ENCODE measurements at places on chromosomes 7 and 10.

GRCh38 chr7:145643981-145644380 is 472.6 kb upstream of the CNTNAP2 start:
- DNase-seq = no peak

DNA sequence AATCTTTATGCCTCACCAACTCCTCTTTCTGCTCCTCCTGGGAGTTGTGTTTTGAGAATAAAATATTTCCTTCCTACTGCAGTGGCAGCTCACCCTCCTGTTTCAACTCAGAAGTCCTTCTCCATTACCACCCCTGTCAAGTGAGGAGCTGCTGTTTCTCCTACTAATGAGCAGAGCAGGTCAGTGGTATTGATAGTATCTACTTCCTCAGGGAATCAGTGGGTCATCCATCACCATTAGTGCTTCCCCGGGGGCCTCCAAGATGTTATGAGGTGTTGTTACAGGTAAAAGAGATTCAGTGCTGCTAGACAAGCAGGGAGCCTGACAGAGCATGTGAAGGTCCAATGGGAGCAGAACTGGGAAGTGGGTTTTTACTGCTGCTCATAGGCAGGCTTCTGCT is 795.2 kb downstream of the REEP3 start:
- no peak for DNase-seq

DNA sequence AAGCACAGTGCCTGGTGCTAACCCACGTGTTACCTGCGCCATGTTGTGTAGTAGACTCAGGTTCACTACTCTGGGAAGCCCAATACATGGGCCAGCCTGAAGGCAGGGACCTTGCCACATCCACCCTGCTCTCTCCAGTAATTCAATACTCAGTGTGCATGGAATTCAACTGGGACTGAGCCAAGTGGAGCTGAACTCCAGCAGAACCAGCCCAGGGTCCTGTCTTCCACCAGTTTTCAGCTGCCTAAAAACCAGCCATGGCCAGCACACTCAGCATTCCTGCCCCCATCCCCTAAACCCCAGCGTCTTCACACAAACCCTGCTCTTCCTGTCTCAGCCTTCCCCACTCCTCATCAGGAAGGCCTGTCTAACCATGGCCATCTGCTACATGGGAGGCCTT is 15.4 kb downstream of the FGF8 start:
- no peak for DNase-seq

DNA sequence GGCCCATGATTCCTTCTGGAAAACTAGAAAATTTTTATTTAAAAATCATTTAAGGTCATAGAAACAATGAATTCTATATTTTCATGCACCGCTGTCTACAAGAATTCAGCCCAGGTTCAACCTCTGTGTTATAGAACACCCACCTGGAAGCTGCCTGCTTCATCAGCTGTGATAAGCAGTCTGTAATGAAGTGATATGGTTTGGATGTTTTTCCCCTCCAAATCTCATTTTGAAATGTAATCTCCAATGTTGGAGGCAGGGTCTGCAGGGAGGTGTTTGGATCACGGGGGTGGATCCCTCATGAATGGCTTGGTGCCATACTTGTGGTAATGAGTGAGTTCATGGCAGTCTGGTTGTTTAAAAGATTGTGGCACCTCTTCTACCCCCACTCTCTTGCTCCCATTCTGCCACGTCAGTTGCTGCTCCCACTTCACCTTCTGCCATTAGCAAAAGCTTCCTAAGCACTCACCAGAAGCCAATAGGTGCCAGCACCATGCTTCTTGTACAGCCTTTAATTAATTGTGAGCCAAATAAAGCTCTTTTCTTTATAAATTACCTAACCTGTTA is 55.6 kb downstream of the MRPL32 start:
- DNase-seq = no peak

GRCh38 chr10:132918617-132919373 is 23.6 kb downstream of the CFAP46 start:
- peak; percentile 58 for DNase-seq

GRCh38 chr10:93300288-93300917 is 181.7 kb downstream of the MYOF start:
- no peak for DNase-seq

DNA sequence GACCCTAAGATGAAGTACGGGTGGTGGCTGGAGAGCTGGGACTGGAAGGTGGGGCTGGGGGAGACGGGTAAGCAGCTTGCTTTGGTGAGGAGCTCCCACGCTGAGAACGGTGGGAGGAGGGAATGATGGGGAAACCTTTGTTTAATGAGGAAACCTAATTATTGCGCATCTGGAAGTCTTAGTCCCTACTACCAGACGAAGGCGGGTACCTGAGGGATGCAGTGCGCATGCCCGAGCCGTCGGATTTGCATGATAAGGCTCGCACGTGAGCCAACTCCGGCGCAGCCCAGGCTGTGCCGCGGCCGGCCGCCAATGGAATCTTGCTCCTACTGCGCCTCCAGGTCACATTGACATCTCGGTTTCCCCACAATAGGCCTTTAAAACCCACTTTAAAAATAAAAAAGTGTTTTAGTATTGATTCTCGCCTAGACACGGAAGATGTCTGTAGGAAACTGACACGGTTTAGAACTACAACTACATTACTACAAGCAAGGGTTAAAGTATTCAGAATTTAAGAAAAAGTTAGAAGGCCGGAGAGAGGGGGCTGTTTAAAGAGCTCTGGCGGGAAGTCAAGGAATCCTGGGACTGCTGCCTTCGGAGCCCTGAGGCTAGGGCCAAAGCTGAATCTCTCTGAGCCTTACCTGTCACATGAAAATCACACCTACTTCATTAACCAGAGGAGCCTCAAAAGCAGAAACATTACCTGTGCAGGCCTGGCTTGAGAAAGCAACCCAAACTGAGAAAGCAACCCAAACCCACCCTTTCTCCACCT is 12.1 kb upstream of the DLX6 start:
- no peak for DNase-seq
